T follicular helper cell (primary cell): ENCODE measurements at places on chromosomes 3 and 15.

DNA sequence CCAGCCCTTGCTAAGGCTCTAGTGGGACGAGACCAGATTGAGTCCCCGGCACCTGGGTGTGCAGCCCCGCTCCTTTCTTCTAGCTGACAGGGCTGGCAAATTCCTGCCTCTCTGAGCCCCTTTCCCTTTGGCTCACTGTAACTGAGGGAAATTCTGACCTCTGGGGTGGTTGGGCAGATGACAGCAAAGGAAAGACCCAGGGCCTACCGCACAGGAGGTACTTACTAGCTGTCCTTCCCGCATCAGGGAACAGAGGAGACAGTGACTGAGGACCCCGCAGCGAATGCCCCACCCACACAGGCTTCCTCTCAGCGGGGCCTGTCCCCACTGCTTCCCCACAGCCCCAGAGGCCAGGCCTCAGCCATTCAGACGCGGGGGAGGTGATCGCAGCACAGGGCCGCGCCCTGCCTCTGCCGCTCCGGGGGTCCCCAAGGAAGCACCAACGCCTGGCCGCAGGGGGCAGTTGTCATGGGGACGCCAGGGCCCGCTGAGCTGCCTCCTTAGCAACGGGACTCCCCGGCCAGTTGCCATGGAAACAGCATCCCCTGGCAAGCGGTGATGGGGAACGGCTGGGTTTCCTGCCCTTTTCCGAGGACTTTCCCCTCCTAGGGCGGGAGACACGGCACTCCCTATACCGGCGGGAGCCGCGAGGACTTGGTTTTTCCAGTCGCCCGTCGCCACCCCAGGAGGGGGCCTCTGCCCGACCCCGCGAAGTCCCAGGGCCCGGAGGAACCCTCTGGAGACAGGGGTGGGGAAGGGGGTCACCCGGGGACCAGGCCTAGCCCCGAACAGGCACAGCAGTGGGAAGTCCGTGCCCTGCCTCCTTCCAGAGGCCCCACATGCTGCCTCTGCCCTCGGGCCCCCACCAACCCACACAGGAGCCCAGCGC, 50.1 kb downstream of the HCN4 start:
- no peak for DNase-seq

DNA sequence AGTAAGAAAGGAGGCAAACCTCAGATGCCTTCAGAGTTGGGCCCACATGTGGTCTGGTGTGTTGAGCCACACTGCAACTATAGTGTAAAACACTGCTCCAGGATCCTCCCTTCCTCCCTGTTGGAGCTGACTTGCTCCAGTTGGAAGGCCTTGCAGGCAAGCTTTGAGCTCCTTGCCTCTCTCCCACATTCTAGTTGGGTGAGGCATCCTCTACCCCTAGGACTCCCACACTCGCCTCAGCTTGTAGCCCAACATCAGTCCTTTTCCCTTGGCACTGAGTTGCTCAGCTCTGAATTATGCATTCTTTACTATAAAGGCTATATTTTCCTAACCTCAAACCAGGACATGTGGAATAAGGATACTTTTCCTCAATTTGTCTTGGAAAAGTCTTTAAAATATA, 143.9 kb downstream of the NECTIN3 start:
- no peak for DNase-seq

GRCh38 chr3:166522017-166522416, 684.8 kb upstream of the BCHE start:
- no peak for DNase-seq

DNA sequence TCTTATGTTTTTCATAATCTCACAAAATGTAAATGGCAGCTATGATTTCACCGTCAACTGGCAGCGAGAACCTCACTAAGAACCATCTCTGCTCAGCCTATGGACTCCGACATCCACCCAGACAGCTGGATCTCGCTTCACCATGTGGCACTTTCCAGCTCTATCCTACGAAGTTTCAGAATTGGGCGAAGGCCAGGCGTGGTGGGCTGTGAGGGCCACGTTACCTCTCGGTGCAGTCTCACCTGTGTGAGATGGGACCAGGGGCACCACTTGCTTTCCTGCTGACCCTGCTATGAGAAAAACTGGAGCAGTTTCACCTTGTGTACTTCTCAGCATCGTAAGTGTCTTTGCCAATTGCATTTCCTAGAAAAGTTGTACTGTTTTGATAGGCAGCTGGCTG, 32.3 kb downstream of the CHDH start:
- DNase-seq: no peak

DNA sequence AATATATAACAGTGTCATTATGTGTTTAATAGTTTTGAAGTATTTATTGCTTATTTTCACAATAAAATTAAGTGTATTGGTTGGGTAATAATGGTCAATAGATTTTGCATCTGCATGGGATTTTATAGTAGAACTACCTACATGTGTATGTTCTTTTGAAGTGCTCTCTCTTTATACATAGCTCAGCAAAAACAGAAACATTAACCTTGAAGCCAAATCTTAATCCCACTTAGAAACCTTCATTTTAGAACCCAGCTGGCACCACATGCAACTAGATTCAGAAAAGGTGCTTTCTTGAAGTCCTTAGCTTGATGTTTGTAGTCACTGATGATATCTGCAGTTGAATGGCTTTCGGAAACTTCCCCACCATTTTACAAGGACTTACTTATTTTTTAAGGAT, 146.9 kb upstream of the IL12A start:
- no peak for DNase-seq

DNA sequence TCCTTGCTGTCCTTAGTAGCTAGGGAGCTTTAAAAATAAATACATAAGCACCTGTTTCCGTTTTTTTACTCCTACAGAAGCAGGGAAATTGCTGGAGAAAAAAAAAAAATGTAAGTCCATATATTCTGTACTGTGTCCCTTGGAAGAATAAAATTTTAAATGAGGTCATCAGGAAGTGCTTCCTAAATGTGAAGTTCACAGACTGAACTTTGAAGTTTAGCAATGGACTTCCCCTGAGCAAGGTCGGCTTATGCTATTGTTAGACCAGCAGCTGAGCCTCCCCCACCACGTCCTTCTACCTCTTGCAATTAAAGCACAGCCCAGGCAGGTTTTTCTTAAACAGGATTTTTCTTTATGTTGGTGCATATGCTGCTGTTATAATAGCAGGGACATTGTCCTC, 26.3 kb downstream of the LIPC start:
- DNase-seq: no peak

DNA sequence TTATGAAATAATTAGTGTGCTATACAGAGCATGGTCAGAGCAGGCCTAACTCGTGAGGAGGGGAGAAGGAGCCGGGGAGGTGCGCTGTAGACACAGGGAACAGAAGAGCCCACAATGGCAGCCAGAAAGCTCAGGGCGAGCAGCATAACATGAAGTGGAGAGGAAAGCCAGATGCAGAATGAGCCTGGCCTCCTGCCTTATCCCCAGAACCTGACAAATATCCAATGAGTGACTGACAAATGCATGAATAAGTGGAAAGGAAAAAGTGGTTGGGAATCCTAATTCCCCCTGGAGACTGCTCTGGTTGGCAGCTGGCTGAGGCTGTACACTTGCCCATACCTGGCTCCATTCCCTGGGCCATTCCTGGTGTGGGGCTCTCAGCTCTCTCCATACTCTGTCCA, 9.2 kb upstream of the MST1R start:
- no peak for DNase-seq

DNA sequence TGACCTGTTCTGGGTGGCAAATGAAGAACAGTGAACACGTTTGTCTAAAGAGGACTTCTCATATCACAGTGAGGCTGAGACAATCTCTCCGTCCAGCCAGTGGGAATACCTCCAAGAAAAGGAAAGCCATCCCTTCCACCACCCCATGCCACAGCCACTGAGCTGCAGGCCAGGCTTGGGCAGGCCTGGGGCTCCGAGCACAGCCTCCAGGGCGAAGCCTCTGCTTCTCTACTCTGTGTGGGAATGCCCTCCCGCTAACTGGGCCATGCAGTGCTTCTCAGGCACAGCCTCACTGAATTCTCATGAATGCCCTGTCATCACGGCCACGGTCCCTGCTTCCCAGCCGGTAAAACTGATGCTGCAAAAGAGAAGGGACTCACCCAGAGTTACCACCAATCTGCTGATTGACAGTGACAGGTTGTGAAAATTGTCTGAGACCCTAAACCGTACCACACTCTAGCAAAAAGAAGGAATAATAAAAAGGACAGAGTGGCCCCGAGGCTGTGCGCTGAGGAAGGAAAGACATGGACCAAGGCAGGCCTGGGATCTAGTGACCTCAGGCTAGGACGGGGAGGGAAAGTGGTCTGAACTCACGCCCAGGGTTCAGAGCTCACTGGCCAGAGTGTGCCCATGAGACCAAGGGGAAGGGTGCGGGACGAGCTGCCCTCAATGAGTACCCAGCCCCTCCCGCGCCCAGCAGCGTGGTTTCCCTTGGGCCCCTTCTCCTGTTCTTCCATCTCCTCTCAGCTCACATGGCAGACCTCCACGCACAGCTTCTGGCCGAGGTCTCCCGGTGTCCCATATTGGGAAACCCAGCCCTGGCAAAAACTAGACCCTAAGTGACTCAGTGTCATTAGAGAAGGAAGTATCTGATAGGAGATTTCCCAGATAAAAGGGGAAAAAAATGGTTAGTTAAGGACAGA, 52.8 kb downstream of the DHX30 start:
- DNase-seq: no peak

- no peak for DNase-seq
Measured at GRCh38 chr15:32774022-32774421, 56.2 kb downstream of the GREM1 start.

DNA sequence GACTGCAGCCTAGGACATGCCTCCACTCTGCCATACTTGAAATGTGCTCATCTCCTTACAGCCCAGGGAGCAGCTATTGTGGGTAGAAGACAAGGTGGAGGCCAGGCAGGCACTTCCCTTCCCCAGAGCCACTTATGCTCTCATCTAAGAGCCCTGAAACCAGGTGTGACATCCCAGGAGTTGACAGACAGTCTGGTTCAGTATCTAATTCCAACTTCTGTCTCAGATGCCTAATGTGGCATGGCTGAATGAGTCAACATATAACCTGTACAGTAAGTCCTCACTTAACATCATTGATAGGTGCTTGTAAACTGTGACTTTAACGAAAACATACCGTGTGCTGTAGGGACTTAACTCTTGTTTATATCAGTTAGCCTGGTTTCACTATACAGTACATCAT, 1.2 kb upstream of the CAPN3 start:
- DNase-seq: no peak

- DNase-seq: no peak
Measured at GRCh38 chr15:101192081-101192480, 59.8 kb downstream of the CHSY1 start.

- DNase-seq: no peak
Measured at GRCh38 chr3:46129588-46130272, 78.4 kb downstream of the CCR1 start.
